ENCODE measurements at places on chromosomes 2 and 18.
A peak's percentile ranks its signal among the peaks of the same experiment; 100 is the strongest.

GRCh38 chr2:145290986-145291385, 771.1 kb upstream of the ZEB2 start:
- no peak for DNase-seq

GRCh38 chr2:28406276-28407096, 13.8 kb downstream of the FOSL2 start:
- peak; percentile 32 for DNase-seq

DNA sequence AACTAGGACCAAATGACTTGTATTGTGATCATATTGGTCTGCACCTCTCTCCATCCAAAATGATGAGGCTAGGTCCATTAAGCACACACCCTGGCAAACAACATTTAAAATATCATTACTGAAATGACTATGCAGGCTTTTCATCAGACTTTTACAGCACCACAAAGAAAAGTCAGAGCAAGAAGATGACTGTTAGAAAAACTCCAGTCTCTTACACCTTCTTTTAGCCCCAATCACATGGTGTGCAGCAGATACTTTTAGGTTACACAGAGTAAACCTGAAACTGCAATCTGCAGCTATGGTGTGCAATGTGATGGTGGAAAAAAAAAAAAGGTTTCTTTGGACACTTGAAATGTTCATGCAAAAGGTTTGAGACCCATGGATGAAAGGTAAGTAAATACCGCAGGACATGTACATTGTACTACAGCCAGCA, 5.4 kb upstream of the POLI start:
- no peak for DNase-seq

DNA sequence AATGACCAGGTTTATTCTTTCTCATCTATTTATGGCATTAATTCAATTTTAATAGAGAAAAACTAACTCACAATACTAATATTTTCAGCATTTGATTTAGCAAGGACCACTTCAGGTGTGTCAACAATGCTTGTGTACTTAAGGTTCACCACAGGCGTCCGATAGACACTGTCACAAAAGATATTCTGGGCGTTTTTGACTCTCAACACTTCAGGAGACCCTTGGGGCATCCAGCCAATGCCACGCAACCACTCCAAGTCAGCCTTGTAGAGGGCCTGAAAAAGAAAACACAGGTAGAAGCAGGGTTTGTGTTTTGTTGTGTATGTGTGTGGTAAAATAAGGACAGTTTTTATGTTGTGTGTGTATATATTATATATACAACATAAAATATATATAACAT, 158.2 kb downstream of the NEB start:
- no peak for DNase-seq

GRCh38 chr2:85254540-85255300, 73.1 kb downstream of the TGOLN2 start:
- no peak for DNase-seq

GRCh38 chr2:200318940-200319435, 12.5 kb downstream of the SPATS2L start:
- DNase-seq: no peak

- DNase-seq: no peak
These were observed 436.4 kb upstream of the SALL3 start for GRCh38 chr18:78543201-78543725.

DNA sequence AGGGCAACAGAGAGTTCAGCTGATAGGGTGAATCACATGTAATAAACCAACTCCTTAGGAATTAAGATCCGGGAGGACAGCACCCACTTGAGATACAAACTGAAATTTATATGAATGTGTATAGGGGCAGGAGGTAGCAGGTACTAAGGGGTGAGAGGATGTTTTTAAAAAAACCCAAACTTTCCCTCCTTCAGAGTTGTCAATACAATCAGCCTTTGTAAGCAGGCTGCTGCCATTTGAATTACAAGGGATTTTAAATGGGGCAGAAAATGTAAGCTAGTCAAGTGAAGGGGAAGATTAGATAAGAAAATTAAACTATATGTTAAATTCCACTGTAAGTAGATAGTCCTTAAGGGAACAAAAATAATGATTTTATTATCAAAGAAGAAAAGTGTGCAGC, 1239.7 kb upstream of the CELF4 start:
- DNase-seq: no peak

GRCh38 chr18:47215554-47216138, 35.8 kb downstream of the SKOR2 start:
- no peak for DNase-seq

DNA sequence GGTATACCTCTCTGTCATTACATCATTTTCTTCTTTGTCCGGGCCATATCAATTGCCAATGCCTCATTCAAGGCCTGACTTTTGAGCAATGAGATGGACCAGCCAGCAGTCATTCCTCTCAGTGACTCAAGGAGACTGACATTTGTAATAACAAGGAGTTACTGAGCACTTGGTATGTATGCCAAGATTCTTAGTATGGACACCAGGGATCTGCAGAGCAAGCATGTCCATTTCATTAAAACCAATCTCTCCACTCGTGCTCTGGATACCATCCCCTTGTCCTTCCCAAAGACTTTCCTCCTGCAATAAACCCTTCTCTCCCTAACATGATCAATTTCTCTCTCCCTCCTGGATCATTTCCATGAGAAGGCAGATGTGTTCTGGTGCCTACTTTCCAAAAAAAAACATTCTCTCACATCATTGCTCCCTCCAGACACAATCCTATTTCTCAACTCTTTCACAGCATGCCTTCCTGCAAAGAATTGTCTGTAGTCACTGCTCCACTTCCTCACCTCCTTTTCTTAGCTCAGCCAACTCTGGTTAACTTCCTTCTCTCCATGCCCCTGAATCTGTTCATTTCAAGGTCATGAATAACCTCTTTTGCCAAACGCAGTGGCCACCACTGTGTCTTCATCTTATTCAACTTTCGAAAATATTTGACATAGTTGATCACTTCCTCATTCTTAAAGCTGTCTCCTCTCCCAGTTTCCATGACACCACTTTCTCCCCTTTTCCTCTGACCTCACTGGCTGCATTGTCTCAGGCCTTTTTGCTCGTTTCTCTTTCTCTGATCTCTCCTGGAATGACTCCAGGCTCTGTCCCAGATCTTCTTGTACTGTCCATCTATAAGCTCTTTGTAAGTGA, 102.8 kb upstream of the CYP1B1 start:
- DNase-seq: no peak

GRCh38 chr2:26595146-26595545, 46.0 kb downstream of the CIB4 start:
- DNase-seq: no peak

DNA sequence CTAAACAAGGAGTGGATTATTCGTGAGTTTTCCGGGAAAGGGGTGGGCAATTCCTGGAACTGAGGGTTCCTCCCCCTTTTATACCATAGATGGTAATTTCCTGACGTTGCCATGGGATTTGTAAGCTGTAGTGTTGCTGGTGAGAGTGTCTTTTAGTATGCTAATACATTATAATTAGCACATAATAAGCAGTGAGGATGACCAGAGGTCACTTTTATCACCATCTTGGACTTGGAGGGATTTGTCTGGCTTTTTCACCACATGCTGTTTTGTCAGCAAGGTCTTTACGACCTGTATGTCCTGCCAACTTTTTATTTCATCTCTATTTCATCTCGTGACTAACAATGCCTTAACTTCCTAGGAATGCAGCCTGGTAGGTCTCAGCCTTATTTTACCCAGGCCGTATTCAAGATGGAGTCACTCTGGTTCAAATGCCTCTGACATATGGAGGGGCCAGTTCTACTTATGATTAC, 124.8 kb upstream of the B3GNT2 start:
- no peak for DNase-seq

GRCh38 chr2:59008950-59009349, 767.8 kb upstream of the FANCL start:
- DNase-seq: no peak

DNA sequence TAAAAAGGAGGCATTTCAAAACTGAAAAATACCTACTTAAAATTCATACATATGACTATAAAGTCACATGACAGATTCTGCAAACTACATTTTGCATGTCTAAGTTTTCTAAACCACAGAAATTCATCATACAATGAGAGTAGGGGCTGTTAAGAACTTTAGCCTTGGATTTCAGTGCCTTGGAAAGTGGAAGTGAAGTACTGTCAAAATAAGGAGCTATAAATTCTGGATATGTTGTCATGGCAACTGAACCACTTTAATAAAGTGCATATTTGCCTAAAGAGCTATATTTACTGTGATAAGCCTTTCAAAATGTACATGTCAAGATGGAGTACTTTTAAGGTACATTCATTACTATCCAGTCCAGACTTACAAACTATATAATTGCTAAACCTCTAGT, 227.1 kb downstream of the RAB3GAP1 start:
- DNase-seq: no peak

DNA sequence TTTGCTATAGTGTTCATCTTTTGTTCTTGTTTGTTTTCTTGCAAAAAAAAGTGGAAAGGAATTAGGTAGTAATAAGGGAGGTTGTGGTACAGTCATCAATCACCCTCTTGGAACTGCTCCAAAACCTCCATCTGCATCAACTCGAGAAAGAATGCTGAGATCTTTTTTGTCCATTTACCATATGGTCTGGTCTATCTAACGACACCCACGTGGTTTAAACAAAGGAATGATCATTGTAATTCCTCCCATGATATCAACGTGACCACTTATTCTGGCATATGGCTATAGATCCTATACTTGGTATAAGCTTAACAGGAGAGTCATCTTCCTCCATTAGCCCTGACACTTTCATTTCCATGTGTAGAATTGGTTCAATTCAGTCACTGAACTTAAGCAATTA, 1025.3 kb upstream of the NXPH2 start:
- no peak for DNase-seq

- no peak for DNase-seq
These were observed 97.9 kb upstream of the KLHL29 start for GRCh38 chr2:23286758-23287704.

DNA sequence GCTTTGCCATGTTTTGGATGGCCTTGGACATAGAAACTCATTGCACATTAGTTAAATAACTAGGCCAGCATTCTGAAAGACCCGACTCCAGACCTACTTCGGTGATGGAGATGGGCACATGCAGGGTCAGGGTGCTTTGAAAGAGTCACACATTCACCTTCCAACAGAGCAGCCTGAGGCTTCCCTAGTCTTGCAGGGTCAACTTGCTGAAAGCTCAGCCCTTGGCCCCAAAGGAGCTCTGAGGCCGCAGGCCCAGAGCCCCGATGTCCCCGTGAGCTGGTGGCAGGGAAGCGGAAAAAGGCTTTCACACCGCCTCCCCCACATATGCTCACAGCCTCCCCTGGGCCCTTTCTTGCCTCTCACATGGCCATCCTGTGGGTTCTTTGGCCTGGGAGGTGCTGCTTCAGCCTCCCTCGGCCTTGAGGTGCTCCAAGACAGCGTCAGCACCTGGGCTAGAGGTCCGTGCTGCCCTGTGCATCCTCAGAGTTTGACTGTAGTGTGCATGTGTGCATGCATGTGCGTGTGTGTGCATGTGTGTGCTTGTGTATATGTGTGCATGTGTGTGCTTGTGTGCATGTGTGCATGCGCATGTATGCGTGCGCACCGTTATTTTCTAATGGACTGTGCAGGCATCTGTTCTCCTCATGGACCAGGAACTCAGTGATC, 21.6 kb downstream of the LDLRAD4 start:
- DNase-seq: no peak

DNA sequence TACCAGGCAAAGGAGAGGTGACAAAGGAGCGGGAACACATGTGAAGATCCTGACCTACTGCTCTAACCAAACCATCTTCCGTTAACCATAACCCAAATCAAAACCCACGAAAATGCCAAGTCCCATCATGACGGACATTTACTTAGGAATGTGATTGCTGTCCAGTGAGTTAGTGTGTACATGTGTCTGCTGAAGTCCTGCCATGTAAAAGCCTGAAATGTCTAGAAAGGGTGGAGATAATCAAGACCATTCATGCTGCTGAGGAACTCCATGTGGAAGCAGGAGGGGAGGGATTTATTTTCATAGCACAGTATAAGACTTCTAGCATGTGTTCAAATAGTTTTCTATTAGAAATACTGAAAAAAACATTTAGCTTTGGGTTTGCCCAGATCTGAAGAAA, 137.0 kb upstream of the BOD1L2 start:
- DNase-seq: no peak

- DNase-seq: no peak
These were observed 64.3 kb upstream of the EPAS1 start for GRCh38 chr2:46232860-46233259.

GRCh38 chr2:96622544-96622943, 15.6 kb downstream of the KANSL3 start:
- no peak for DNase-seq

DNA sequence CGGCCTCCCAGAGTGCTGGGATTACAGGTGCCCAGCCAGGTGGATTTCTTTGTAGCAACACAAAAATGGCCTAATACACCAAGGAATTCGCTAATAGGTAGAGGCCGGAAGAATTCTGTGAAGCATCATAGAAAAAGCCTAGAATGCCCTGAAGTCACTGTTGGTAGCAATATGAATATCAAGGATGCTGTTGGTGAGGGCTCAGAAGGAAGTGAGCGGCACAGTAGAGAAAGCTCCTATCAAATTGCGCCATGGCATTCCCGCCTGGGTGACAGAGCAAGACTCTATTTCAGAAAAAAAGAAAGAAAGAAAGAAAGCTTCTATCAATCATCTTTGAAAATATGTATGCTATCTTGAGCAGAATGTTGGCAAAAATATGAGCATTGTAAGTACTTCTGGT, 23.8 kb downstream of the GALNT5 start:
- no peak for DNase-seq

DNA sequence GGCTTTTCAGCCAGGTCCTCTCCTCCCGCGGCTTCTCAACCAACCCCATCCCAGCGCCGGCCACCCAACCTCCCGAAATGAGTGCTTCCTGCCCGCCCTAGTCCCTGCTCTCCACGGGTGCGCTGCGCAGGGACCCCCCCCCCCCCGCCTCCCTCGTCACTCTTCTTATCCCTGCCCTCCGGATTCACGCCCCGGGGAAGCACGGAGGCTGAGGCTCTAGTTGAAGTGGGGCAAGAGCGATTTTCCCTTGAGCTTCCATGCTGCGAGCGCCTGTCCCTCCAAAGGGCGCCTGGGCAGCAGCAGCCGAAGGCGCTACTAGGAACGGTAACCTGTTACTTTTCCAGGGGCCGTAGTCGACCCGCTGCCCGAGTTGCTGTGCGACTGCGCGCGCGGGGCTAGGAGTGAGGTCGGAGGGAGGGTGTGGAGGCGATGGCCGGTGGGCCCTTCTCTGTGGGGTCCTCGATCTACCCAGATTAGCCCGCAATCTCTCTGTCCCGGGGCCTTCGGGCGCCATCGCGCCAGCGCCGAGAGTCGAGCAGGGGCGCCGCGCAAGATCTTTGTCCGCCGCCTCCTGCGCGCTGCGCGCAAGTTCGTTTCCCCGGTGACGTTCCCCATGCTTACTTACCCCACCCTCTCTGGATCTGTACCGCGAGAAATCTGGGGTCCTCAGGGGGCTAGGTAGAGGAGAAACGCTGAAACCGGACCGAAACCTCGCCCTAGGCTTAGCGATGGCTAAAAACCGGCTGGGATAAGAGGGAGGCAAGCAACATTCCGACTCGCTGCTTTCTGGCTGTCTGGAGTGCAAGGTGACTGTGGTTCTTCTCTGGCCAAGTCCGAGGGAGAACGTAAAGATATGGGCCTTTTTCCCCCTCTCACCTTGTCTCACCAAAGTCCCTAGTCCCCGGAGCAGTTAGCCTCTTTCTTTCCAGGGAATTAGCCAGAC, 677 bp downstream of the GAD1 start:
- no peak for DNase-seq

- DNase-seq: no peak
These were observed 57.6 kb downstream of the SGPP2 start for GRCh38 chr2:222481941-222482340.

All from stimulated activated CD4-positive, alpha-beta T cell treated with anti-CD3 and anti-CD28 coated beads, Interleukin-1b, Interleukin-23, amount 100 ng/mL, for 1 hour (primary cell).